ENCODE measurements at places on chromosomes 1 and 21.

DNA sequence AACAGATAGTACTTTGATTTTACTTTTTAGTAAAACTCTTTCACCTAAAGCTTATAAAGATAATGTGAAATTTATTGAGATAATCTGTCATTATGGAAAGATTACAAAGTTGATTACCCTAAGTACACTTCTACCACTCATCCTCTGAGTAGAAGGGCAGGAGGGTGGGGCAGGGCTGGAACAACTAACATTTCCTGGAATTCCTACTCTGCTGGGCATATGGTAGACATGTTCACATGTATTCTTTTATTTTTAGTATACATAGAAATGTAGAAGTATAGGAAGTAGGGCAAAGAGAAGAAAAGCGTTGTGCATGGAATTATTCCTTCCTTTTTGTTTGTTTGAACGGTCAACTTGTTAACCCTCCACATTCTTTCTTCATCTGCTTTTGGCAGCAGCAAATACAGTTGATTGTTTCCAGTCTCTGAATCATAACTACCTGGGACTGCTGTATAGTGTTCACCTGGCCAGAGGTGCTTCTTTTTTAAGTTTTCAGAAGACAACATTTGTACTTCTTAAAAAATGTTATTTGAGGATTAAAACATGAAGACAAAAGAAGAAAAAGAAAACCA is 85.1 kb downstream of the POU2F1 start:
- no peak for DNase-seq

GRCh38 chr1:227883073-227883520 is 64.6 kb downstream of the WNT9A start:
- DNase-seq, result no peak

DNA sequence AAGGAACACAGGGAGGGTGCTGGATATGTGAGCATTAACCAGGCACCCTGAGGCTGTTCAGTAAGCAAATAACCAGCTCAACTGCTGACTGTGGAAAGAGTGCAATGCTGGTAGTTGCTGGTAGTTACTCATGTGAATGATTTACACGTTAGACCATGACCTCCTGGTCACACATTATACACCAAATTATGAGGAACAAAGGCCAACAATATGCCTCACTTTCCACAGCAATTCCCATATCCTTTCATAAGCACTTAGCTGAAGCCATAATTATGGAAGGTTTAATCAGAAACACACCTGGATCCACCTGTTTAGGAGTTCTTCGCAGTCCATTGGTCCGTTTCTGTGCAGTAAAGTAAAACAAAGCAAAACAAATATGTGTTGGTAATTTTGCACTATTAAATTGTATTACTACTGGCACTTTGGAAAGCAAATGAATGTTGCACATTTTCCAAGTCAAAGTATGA is 281.8 kb downstream of the VAV3 start:
- no peak for DNase-seq

GRCh38 chr1:92168657-92169056 is 49.1 kb upstream of the C1orf146 start:
- no peak for DNase-seq

DNA sequence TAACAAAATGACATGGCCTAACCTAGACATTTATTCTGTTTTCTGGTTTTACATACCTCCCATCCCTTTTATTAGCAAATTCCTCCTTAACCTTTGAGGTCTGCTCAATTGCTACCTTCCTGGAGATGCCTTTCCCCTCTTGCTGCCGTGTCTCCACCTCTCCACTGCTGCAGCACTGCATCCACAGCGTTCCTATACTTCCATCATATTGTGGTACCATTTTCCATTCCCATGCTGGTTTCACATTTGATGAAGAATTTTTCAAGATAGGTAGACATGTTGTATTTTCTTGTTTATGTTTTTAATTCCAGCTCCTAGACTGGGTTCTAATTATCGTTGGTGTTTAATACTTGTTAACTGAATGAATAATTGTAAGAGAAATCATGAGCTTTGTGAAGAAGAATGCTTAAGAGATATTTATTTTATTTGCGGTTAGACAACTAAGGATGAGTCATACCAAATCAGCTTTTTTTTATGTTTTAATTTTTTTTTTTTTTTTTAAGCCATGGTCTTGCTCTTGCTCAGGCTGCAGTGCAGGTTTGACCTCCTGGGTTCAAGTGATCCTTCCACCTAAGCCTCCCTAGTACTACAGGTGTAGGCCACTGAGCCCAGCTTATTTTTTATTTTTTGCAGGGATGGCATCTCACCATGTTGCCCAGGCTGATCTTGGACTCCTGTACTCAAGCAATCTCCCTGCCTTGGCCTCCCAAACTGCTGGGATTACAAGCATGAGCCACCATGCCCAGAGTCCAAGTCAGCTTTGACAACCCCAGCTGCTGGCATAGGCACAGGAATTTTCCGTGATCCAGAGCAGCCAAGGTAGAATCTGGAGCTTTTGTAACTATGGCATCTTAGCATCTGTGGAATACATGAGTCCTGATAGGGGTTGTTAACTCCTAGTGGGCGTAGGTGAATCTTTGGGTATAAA is 44.0 kb downstream of the ATP6V1G3 start:
- DNase-seq, result no peak

DNA sequence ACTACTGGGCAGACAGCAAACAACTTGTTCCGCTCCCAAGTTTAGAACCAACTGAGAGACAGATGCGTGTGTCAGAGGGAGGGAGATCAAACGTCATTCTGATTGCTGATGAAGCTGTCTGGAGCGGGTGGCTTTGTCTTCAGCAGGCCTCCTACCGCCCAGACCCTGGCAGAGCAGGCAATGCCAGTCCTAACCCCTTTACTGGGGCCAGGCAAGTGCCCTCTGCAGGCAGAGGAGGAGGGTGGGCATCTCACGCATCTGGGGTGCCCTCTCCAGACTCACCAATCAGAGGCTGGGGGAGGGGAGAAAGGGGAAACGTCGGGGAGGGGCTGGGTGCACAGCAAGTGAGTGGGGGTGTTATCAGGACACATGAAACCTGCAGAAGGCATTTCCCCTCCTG is 126.6 kb downstream of the ACTL8 start:
- DNase-seq, result no peak

GRCh38 chr1:173411835-173412742 is 65.0 kb upstream of the PRDX6 start:
- no peak for DNase-seq

GRCh38 chr21:16535626-16536025 is 805.8 kb downstream of the USP25 start:
- no peak for DNase-seq

DNA sequence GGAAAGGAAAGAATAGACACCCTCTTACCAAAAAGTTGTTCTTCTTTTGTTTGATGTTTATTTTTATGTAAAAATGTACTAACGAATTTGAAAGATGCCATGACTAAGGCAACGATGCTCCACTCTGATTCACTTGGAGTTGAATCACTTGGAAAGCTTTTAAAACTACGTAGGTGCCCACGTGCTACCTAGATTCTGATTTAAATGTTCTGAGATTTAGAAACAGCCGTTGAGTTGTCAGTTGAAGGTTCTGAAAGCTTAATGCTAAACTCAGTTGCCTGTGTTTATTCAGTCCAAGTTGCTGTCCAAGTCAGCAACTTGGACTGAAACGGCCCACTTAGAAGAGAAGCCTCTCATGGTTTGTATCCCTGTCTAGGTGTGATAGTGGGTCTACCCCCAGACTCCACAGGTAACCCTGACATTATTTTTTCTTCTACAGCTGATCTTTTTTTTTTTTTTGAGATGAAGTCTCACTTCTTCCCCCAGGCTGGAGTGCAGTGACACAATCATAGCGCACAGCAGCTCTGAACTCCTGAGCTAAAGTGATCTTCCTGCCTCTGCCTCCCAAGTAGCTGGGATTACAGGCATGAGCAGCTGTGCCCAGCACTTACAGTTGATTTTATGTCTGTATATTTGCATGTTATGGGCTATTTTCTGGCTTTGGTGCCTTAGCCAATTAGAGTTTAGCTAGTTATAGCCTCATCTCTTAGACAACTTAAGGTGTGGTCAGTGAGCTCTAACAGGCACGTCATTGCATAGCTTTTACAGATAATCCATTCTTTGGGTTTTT is 1.4 kb upstream of the VAMP4 start:
- no peak for DNase-seq

- DNase-seq, result peak; percentile 62
Observed at GRCh38 chr1:1021010-1021919, 1.3 kb downstream of the AGRN start.

DNA sequence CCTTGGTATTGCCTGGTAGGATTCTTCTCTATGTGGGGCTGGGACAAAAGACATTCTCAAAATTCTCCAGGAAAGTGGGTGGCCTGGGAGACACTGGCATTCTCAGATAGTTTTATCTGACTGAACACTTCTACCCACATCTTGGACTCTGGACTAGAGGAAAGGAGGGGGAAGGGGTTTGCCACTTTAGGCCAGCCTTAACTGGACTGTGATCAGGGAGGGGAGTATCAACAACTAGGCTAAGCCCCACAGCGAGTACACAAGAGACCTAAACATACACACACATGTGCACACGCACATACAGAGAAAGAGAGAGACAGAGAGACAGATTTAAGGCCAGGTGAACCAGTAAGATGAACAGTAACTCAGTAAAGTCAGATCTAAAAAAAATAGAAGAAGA is 1.2 kb upstream of the SEMA6C start:
- DNase-seq, result no peak

GRCh38 chr1:31593770-31594632 is 17.7 kb downstream of the TINAGL1 start:
- DNase-seq, result no peak

DNA sequence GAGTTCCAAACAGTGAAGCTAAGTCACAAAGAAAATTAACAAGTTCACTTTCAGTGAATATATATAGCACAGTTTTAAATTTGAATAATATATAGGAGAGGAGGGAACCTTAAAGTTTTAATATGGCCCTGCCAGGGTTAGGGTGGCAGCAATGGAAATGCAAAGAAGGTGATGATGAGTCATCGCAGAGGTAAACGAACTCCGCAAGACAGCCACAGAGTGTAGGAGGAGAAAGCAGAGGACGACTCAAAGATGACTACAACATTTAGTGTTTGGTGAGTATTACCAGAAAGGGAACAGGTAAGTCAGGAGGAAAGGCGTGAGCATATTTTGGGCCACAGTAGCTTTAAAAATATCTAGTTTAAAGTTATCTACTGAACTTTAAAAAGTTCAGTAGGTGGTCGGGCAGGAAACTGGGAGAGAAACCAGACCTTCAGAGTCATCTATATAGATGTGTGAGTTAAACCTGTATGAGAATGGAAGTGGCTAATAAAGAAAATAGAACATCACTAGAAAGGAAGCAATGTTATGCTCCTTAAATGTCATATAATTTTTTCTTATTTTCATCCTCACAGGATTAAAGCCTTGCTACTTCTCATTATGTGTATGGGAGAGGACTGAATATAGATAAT is 75.7 kb downstream of the UCHL5 start:
- no peak for DNase-seq

DNA sequence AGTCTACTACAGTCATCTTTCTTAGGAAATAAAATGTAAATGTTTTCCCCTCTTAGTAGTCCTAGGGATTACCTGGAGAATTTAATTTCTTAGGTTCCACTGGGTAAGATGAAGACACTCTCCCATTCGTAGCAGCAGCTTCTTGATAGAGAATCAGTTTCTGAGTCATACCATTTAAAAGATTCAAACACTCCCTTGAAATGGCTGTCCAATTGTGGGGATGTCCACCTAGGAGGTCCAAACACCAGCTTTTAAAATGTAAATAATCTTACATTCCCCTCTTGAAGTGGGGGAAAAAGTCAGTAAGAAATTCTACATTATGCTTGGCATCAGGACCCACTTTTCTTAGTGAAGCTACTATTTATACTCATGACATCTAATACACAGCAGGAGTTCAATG is 37.5 kb downstream of the NDC1 start:
- DNase-seq, result no peak

- DNase-seq, result no peak
Observed at GRCh38 chr1:167905671-167906070, 8.3 kb downstream of the ADCY10 start.

DNA sequence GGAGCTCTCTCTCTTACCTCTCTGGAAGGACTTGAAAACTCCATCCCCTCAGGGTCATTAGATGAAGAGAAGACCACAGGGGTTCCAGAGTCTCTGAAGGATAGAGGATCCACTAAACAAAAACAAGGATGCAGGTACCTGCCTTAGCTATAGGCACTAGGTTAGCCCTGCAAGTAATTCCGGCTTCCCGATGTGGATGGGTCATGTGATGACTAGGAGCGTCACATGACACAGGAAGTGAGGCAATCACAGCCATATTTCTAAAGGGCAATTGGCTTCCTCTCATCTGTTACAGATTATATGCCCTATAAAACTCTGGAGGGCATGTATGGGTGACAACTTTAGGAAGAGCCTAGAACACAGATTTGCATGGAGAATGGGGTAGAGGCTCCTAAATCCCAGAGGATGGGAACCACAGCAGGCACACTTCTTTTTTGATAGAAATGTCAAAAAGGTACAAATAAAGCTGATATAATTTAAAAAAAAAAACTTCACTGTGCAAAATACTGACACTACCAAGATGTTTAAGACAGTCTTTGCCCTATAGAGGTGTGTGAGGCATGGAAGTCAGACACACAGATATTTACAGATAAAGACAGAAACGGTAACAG is 14.1 kb downstream of the ENTREP3 start:
- DNase-seq, result peak; percentile 48

DNA sequence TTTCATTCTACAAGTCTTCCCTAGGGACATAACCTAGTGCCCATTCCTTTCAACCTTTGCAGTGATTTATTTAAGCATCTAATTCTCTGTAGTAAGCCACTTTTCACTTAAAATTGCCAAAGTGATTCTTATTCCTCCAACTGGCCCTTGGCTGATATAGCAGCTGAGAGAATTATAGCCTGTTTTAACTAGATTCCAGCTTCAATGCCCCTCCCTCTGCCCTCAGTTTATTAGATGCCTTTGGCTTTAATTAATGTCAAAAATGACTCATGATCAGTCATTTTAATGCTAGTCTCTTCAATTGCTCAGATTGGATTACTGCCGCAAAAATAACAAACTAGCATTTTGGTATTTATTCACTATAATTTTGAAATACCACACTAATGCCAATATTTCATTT is 145.4 kb upstream of the KCTD3 start:
- no peak for DNase-seq

DNA sequence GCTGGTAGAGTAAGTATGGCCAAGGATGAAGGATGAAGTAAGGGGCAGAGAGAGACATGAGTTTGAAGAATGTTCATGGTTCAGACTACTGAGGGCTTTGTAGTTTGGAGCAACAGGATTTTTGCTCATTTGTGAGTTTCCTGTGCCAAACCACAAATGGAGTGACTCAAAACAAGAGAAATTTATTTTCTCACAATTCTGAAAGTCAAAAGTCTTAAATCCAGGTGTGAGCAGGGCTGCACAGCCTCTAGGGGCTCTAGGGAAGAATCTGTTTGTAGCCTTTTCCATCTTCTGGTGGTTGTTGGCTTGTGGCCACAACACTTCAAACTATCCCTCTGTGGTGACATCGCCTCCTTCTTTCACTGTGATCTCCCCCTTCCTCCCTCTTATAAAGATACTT is 58.9 kb downstream of the RHOU start:
- DNase-seq, result no peak

DNA sequence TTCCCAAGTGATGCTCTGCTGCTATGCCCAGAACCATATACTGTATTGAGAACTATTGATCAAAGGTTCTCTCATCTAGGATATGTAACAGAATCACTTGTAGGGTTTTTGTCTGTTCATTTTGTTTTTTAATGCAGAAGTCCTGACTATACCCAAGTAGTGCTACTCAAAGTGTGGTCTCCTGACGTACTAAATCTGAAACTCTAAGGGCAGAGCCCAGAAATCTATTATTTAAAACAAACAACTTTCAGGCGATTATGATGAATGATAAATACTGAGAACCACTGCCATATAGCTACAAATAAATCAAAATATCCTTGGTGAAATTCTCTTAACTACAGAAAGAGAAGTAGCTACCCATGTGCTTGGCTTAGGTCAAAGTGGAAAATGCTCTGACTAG is 10.1 kb downstream of the ZZZ3 start:
- DNase-seq, result no peak

- DNase-seq, result no peak
Observed at GRCh38 chr21:44071359-44072104, 35.7 kb upstream of the PWP2 start.

Measured in NCI-H510A (cell line).